NCI-H446 (cell line): ENCODE measurements at places on chromosomes 11 and 22.
A peak's percentile ranks its signal among the peaks of the same experiment; 100 is the strongest.

- no peak for DNase-seq
Measured at GRCh38 chr11:18501629-18502028, 25.1 kb downstream of the TSG101 start.

DNA sequence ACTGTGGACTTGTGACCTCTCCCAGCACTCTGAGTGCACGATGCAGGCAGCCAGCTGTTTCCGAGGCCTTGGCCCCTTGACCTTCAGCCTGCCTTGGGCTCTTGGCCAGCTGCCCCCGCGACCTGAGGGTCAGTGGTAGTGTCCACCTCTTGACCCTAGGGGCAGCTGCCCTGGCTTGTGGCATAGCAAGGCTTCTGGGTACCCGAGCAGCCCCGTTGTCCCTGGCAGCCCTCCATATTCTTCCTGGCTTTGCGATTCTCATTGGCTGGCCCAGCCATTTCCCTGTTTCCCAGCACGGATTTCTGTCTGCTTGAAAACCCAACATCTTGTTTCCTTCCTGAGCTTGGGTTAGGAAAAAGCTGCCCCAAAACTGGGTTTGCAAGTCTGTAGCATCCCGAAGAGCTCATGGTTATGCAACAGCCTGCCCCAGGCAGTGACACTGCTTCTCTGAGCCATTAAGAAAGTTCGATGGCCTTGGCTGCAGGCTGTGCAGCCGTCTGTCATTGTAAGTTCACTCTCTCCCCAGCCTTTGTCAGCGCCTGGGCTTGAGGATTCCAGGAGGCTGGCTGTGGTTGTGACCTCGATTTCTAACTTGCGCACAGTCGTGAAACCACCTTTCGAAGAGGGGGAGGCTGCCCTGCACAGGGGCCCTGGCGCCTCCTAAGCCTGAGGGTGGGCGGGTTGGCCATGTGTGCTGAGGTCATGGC lies 48.8 kb downstream of the FBLN1 start:
- no peak for DNase-seq

- no peak for DNase-seq
Measured at GRCh38 chr22:36593215-36593614, 64.2 kb upstream of the EIF3D start.

DNA sequence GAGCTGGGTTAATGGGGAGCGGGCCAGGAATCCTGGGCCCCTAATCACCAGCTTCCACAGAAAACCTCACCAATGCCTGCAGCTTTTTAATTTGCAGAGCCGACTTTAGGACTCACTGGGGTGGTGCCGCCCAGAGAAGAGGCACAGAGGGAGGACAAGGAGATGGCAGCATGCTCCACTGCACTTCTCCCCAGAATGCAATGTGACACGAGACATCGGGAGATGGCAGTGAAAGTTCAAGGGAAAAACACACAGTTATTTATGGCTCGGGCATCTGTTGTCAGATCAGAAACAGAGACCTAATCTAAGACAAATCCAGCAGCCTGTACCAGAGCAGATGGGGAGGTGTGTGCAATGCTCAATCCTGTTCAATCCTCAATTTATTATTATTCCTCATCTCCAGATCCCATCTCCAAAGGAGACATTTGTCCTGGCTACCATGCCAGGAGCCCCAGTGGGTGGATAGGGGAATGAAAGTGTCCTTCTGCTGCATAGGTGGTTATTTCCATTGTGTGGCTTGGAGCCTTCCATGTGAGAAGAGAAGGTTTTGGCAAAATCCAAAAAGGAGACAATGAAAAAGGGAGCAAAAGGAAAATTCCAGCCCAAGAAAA lies 250.0 kb downstream of the NXPE2 start:
- no peak for DNase-seq

GRCh38 chr11:62553080-62553838 lies 6.7 kb upstream of the AHNAK start:
- DNase-seq: no peak

GRCh38 chr11:74269161-74269811 lies 42.2 kb downstream of the P4HA3 start:
- no peak for DNase-seq

- no peak for DNase-seq
Measured at GRCh38 chr11:30128269-30128932, 102.4 kb upstream of the FSHB start.

DNA sequence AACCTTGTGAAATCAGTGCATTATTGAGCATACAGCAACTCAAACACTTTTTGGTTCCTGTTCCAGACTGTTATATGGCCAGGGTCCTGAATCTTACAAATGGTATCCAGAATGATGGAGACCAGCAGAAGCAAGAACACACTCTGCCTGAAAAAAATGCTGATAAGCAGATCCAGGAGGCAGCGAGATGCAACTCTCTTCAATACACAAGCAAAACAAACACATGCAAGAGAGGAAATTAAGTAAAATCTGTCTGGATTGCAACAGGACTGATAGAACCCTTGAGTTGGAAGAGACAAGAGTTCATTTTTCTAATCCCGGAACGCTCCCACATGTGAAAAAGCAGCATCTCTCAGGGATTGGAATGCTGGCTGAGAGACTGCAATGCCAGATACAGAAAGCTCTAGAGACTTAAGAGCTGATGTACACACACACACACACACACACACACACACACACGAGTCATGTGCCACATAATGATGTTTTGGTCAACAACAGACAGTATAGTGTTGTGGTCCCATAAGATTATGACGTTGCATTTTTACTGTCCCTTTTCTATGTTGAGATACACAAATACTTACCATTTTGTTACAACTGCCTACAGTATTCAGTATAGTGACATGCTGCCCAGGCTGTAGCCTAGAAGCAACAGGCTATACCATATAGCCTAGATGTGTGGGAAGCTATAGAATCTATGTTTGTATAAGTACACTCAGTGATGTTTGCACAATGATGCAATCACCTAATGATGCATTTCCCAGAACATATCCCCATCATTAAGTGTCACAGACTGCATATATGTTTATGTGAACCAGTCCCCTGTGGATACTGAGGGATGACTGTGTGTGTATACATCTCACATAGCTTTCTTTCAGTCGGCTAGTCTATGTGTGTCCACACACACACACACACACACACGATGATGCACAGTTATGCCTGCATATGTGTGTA lies 406.6 kb downstream of the LARGE1 start:
- DNase-seq: no peak

DNA sequence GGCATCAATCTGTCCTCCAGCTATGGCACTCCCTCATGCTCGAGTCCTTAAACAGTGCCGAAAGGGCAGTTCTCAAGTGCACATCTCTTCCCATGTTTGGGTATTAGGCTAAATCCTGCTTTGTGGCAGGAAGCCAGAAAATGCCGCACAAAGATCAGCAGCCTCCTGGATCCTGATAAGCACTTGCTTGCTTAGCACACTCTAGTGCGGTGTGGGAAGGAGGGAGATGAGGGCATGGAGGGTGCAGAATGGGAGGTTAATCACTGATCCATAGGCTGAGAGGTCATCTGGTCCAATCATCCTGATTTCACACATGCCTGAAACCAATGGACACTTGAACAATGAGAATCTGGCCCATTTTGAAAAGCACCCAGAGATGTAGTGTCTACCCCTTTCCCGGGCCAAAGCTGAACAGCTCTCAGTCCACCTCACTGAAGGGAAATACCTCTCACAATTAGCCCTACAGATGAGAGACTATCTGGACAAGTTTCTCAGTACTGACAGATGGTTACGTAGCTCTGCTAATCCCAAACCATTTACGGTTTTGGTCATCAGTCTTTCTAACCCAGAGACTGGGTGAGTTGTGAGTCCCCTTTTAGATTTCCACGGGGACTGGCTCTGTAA lies 29.8 kb upstream of the CHRM4 start:
- no peak for DNase-seq

- no peak for DNase-seq
Measured at GRCh38 chr11:117716521-117717440, 80.2 kb downstream of the DSCAML1 start.

- DNase-seq: no peak
Measured at GRCh38 chr11:11777897-11778296, 63.9 kb upstream of the USP47 start.

GRCh38 chr22:40108396-40108795 lies 69.3 kb upstream of the TNRC6B start:
- no peak for DNase-seq

DNA sequence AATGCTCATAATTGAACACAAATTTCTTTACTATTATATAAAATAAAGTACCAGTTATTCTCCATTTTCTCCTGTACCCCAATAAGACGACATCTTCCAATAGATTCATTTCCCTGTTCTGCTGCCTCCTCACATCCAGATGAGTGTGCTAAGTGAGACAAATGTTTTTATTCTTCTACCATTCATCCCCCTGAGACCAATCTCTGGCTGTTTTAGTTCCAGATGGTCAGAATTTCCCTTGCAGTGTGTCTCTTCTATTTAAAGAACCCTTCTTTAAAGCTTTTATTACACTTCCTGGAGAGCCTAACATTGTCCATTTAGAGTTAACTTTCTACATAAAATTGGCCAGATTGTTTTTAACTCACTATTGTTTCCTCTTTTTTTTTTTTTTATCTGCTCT lies 41.2 kb upstream of the GLYATL1 start:
- DNase-seq: no peak

DNA sequence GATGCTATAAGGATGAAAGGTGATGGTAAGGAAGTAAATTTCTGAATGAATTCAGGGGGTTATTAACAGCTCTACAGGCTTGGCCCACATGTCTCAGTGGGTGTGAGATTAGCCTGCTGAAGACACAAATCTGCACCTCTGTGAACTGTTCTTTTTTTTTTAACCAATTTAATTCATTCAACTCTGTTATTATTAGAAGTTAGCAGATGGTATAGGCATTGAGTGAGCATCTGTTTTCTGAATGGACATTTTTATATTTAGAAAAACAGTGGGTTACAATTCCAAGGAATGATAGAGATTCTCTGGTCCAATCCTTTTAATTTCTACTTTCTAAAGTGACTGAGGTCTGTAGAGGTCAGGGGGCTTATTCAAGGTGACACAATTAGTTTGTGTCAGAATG lies 122.0 kb upstream of the SORL1-AS1 start:
- no peak for DNase-seq

GRCh38 chr11:113849713-113850112 lies 25.7 kb downstream of the USP28 start:
- no peak for DNase-seq

DNA sequence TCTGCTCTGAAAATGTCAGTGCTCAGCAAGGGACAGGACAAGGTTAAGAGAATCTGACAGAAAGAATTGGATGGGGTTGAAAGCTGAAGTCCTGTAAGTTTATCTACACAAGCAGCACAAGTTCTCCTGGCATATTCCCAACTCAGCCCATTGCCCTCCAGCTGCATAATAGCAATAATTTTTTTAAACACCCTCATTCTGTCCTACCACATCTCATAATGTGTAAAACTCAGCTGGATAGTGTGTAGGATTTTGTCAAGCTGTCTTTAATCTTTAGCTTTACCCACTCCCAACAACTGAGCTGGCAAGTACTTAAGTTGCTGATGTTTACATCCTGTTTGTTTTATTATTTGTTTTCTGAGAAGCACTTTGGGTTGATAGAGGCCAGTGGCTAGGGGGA lies 158.9 kb downstream of the CADM1 start:
- no peak for DNase-seq

DNA sequence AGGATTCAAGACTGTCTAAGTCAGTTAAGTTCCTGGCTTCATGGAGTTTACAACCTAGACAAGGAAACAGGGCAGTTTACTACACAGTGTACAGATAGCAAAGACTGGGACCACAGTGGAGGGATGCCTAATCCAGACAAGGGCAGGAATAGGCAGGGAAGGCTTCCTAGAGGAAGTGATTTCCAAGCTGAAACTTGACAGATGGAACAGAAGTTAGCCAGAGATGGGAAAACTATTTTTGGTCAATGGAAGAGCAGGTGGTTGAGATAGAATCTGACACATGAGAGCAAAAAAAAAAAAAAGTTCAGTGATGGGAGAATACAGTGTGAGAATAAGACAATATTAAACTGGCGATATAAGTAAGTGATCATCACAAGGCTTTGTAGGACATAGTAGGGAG lies 1.3 kb downstream of the COA4 start:
- DNase-seq: no peak

- no peak for DNase-seq
Measured at GRCh38 chr11:33536178-33536577, 164.4 kb downstream of the C11orf91 start.

GRCh38 chr11:114049050-114049449 lies 10.5 kb upstream of the ZBTB16 start:
- no peak for DNase-seq

GRCh38 chr22:41940832-41941765 lies 5.9 kb downstream of the CENPM start:
- DNase-seq: peak; percentile 64

- DNase-seq: no peak
Measured at GRCh38 chr22:30325065-30325720, 1.5 kb downstream of the TBC1D10A start.

DNA sequence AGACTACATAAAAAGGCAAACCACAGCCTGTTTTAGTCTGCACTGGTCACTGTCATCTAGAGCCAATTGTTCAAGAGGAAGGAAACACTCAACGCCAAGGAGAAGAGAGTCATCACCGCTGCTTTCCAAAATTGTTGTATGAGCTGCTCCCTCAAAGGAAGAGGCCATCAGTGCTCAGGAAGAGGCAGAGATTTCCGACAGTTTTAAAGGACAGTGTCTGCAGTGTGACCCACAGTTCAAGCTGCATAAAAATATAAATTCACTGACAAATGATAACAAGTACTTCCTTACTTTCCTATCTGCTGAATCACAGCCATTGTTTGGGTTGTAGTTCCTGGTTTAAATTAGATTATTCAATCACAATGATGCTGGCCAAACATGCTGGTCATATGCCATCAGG lies 16.4 kb downstream of the PRCP start:
- DNase-seq: no peak

DNA sequence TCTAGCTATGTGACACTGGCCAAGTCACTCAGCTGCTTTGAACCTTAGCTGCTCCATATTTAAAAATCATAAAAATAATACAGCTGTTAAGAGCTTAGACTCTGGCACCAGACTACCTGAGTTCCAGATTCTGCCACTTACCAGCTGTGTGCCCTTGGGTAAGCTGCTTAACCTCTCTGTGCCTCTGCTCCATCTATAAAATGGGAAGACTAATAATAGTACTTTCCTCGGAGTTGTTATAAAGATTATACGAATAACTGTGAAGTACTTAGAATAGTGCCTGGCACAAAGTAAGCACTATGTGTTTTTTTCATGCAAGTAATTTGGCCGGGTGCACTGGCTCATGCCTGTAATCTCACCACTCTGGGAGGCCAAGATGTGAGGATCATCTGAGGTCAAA lies 1.4 kb downstream of the HDHD5 start:
- no peak for DNase-seq

- no peak for DNase-seq
Measured at GRCh38 chr11:116600930-116601329, 171.9 kb downstream of the BUD13 start.

DNA sequence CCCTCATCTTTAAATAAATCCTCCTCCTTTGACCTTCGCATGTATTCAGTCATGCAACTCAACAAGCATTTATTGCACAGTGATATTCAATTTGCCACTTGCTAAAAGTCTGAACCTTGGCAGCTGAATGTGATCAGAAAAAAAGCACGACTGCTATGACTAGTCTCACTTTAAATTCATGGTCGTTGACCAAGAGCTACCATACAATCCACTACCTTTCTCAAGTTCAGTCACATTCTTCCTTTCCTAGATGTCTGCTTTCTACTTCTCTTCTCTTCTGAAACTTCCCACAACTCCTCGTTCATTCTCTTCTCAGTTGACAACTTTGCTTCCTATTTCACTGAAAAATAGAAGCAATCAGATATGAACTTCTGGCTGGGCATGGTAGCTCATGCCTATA lies 2.0 kb upstream of the SAA1 start:
- no peak for DNase-seq
